Lung microvascular endothelial cell (primary cell): ENCODE measurements at places on chromosomes 3 and 15.
A peak's percentile ranks its signal among the peaks of the same experiment; 100 is the strongest.

DNA sequence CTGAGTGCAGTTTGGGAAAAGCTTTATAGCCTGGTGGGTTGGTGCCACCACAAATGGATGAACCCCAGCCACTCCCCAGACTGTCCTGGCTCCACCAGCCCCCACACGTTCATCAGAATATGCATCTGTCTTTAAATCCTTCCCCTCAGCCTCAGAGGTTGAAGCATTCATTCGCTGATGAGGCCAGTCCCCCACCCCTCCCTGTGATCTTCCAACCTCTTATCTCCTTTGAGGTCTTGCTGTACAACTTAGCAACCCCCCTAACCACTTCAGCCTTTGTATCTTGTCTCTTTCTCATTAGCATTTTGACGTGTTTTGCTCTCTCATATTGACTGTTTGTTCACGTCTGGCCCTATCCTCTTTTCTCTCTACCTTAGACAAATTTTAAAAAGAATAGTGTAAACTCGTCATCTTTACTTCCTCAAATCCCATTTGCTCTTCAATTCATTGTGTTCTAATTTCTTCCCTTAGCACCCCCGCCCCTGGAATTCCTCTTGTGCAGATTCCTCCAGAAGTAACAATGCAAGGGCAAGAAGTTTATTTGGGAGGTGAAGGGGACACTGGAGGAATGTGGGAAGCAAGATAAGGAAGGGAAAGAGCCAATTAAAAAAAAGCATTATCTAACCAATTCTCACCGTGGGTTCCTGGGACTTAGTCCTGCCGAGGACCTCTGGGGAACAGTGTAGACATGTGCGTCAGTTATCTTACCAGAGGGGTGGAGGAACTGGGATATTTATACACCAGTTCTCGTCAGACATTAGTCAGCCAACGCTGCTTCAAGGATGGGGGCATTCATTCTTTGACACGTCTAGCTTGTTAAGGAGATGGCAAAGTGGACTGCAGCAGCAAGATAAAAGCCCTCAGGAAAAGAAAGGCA, 38.6 kb downstream of the MOBP start:
- no peak for DNase-seq

DNA sequence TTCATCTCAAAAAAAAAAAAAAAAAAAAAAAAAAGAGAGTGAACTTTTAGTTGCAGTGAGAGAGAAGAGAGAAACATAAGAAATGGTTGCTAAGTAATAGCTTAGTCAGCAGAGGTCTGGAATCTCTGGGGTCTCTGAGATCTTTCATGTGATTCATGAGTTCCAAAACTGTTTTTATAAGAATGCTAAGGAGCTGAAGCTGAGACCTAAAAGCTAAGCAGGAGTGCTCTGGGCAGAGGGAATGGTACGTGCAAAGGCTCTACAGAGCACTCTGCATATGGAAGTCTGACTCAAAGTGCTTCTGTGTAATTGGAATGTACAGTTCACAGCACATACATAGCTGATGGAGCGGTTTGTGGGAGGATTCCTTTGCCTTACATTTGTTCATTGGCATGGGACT, 66.3 kb upstream of the LRIG1 start:
- no peak for DNase-seq

- peak; percentile 52 for DNase-seq
These were observed 114.2 kb downstream of the KLF13 start for GRCh38 chr15:31440754-31441311.

GRCh38 chr3:98010194-98010882, 24.8 kb downstream of the GABRR3 start:
- DNase-seq: no peak

- DNase-seq: no peak
These were observed 11.2 kb upstream of the SEMA5B start for GRCh38 chr3:123038751-123039150.

- peak; percentile 50 for DNase-seq
These were observed 36.6 kb upstream of the EPHB3 start for GRCh38 chr3:184524981-184525336.

- DNase-seq: peak; percentile 42
These were observed 1.3 kb downstream of the DNAH1 start for GRCh38 chr3:52317208-52318000.

GRCh38 chr3:4954256-4955000, 24.8 kb upstream of the BHLHE40 start:
- no peak for DNase-seq

DNA sequence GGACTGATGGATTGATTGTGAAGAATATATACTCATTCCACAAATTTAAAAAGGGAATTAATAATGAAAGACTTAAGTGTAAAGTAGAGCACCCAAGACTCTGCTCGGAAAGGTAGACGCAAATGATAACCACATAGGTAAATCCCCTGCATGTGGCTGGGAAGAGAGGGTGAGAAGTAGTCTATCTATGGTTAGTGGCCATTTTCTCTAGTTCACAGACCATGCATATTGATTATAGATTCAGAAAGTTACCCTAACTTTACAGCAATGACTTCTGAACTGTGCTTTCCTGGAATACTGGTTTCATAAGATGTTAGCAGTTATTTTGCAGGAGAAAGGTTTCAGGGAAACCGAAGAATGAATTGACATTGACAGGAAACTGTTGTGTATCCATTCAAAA, 51.7 kb downstream of the CASR start:
- no peak for DNase-seq

GRCh38 chr15:50653156-50653743, 33.3 kb downstream of the TRPM7 start:
- no peak for DNase-seq

DNA sequence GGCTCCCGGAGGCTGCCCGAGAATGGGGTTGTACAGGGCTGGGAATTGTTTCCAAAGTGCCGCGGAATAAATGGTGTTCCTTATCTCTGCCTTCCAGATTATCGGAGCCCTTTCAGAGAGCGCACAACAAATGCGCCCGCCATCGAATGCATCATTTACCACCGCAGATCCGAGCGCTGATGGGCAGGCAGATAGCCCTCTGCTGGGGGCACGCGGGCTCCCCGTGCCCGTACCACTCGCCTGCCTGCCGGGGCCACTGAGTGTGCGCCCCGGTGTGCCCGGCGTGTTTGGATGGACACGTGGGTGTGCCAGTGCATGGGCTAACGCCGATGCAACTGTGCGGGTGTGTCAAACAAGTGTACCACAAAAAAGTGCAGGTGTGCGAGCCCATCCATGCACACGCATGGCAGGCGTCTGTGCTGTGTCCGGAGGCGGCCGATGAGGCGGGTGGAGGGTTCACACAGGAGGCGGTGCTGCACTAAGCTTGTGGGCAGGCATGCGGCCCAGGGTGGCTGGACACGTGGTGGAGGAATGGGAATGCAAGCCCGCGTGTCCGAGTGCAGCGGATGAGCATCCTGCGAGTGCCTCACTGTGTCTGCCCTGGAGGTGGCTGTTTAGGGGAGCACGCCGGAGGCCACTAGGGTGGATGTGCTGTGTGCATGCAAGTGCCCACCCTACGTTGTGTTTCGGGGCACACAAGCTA, 3.8 kb upstream of the GATA2 start:
- DNase-seq: peak; percentile 37

GRCh38 chr3:195093731-195094130, 177.2 kb downstream of the XXYLT1 start:
- no peak for DNase-seq

GRCh38 chr3:122063908-122064307, 8.7 kb downstream of the CD86 start:
- DNase-seq: no peak

DNA sequence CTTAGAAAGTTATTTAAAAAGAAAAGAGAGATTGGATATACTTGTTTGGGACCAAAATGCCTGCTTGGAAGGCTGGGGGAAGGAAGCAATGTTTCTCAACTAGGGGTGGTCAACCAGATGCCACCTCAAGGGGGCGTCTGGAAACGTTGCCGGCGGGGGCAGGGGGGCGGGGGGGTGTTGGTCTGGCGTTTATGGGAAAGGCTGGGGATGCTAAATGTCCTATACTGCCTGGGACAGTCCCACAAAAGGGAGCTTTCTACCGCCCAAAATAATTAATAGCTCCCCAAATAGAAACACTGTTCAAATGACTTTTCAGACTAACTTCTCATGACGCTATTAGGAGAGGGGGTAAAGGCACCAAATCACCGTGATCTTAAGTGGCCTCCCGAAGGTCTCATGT, 2.2 kb downstream of the POLG start:
- peak; percentile 49 for DNase-seq

GRCh38 chr3:42721690-42722089, 19.1 kb upstream of the HHATL start:
- DNase-seq: no peak

DNA sequence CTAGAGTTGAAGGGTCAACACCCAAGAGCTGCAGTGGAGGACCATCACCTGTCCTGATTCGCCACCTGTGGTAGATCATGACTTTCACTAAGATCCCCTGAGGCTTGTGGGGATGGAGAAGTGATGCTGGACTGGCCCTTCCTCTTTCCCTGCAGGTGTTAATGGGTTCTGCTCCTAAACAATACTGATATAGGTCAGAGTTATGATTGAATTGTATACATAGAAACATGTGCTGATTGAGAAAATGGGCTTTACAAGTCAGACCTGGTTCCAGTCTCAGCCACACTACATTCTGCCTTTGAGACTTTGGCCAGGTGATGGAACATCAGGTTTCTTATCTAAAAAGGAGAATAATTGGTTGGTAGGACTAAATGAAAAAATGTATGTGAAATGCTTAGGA, 418.9 kb upstream of the TPRG1 start:
- DNase-seq: no peak

DNA sequence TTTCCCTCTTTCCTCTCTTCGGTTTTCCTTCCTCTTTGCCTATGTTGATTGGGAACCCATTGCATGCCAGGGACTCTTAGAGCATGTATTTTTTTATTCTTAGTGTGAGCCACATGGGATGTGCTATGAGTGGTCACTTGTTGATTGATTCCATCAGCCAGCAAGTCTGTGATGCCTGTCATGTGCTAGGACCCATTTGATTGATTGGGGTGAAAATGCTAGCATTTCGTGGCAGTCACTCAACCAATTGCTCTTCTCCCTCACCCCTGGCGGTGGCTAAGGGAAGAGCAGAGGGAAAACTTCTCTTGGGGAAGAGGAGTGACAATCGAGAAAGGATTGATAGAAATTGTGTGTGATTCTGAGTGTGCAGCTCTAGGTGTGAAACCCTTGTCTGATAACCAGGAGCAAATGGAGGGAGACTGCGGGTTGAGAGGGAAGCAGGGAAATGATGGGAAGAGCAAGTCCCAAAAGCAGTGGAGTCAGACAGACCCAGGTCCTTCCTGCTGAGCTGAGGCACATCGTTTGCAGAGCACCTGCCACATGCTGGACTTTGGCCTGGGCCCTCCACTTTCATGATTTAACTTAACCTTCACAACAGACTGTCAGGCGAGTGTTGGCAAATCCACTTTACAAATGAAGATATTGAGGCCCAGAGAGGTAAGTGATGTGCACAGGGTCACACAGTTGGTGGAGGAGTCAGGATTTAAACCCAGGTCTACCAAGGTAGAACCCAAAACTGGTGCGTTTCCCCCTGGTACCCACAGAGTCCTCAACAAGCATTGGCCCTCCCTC, 40.0 kb downstream of the SLC6A11 start:
- DNase-seq: no peak

DNA sequence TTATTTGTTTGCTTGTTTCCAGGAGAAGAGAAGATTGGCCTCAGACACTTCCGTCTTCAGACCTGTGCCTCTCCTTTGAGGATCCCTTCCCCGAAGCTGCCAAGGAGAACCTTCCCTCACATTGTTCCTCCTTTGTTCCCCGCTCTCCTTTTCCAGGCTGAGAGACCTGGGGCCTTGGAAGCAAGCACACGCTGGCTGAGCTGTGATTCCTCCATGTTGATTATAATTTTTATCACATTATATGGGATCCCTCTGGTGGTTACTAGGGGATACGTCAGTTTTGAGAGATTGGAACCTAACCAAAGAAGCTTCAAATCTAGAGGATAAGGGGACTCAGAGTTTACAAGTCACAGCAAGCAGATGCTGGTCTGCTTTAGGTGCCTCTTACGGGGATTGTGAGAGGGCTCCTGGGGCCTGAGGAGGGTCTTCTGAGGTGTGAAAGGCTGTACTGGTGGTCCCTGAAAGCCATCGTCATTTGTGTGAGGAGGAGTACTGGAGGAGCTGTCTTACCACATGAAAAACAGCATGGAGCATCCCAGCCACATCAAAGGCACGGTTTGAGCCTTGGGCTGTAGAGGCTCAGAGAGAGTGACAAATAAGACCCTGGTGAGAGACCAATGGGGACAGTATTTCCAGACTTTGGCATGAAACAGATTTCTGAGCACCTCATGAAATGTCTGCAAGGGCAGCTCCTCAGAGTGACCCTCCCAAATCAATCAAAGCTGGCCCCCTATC, 760.1 kb upstream of the CFAP20DC start:
- no peak for DNase-seq

DNA sequence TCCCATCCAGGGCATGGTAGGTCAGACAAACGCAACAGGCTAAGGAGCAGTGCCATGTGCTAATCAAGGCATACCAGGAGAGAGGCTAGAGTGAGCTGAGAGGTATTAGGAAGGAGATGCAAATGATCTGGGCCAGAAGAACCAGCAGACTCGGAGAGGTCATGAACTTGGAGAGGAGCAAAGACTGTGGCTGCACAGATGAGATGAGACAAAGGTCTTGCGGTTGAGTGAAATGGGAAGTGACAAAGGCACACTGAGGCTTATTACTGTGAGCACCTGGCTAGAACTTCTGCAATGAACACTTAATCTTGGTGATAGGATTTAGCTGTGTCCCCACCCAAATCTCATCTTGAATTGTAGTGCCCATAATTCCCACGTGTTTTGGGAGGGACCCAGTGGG, 380.2 kb downstream of the ULK4 start:
- DNase-seq: no peak

GRCh38 chr3:72414481-72415016, 433.7 kb downstream of the SHQ1 start:
- DNase-seq: no peak

DNA sequence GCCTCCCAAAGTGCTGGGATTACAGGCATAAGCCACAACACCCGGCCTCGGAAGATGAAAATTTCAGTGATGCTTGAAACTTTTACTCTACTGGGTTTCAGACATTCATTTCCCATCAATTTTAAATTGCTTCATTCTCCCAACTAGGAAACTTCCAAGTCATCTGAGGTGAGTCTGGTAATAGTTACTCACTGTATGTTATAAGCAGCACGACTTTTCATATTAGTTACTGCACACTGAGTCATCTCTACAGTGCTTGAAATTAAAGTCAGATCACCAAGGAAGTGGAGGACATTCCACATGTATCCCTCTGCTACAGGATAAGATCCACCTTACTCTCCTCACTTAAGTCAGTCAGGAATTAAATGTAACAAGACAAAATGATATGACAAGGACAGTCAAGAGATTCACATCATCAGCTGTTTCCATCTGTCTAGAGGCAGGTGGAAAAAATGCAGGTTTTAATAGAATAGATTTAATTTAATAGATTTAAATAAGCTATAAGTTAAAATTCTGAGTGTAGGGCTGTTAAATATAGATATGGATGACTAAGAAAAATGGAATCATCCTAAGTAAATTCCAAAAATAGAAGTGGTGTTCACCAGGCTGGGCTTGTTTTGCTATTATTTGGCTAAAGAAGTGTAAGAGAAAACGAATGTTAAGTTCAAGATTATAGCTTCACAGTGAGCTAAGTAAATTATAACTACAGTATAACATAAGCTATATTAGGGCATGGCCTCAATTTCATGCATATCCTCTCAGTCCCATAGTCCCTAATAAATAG, 104.4 kb downstream of the TMCO5A start:
- DNase-seq: peak; percentile 50

GRCh38 chr3:40099871-40100270, 209.6 kb upstream of the EIF1B start:
- no peak for DNase-seq

- no peak for DNase-seq
These were observed 27.5 kb downstream of the PCCB start for GRCh38 chr3:136277634-136278033.

GRCh38 chr15:74482661-74483060, 21.7 kb upstream of the UBL7 start:
- DNase-seq: peak; percentile 8

- no peak for DNase-seq
These were observed 39.3 kb upstream of the CEMIP start for GRCh38 chr15:80739919-80740318.
